RCC 7860 (cell line): ENCODE measurements at places on chromosomes 3 and 15.

DNA sequence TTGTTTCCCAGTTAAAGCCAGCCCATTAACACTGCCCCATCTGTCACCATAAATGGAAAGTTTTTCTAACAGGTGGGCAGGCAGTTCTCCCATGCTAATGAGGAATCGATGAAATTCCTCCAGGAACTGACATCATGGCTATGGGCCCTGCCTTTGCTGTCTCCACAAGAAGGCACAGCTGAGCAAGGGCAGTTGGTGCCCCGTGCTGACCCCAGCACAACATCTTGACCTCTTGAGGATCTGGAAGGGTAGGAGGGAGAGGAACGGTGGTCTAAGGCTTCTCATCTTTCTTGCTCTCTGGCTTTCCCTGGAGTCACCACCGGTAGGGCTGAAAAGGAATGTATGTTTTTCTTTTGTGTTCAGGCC, 46.7 kb downstream of the CHCHD6 start:
- DNase-seq = no peak

DNA sequence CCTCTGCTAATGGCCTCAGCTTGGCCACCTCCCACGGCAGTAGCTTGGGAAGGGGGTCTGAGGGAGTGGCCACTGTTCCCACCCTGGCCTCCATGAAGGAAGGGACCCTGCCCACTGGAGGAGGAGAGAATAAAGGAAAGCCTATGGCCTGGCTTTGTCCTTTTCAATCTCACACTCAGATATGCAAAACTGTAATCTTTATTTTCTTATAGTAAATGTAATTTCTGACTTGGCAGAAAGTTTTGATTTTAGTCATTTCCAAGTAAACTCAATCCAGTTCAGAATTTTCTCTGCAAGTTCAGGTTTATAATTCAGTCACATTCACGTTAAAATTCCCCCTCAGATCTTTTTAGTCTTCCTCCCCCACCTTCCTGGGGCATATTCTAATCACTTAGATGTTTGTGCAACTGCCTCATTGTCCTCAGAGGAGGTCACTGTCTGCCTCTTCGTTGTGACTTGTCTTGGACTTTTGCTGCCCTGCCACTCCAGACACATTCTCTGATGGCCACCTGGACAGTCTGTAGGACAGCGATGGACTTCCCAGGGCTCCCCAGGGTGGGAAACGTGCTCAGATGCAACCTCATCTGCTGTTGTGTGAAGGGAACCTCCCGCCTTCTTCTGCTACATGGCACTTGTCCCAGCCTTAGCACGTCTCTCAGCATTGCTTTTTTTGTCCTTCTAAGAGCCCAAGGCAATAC, 222.8 kb upstream of the TBL1XR1 start:
- no peak for DNase-seq

DNA sequence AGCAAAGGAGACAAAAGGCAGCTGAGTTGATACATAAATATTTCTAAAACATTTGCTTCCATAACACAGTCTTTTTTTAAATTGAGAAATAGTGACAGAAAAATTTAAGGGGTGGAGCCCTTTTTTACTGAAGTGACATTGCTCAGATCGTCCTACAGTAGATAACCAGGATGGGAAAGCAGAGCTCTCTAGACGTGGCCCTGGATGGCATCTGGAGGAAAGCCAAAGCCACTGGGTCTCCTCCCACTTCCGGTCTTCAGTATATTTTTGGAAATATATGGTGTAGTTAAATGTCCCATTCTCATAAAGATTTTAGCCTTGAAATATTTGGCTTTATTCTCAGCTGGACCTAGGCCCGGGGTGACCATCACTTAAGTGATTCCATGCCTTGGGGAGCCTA, 326.1 kb downstream of the ZNF621 start:
- DNase-seq = no peak

- no peak for DNase-seq
Observed at GRCh38 chr3:152197451-152197850, 71.3 kb upstream of the MBNL1 start.

GRCh38 chr3:141392416-141392815, 24.1 kb downstream of the ZBTB38 start:
- no peak for DNase-seq

- no peak for DNase-seq
Observed at GRCh38 chr3:71931922-71932321, 147.0 kb upstream of the PROK2 start.

GRCh38 chr3:155880286-155880685, 9.8 kb downstream of the GMPS start:
- no peak for DNase-seq

DNA sequence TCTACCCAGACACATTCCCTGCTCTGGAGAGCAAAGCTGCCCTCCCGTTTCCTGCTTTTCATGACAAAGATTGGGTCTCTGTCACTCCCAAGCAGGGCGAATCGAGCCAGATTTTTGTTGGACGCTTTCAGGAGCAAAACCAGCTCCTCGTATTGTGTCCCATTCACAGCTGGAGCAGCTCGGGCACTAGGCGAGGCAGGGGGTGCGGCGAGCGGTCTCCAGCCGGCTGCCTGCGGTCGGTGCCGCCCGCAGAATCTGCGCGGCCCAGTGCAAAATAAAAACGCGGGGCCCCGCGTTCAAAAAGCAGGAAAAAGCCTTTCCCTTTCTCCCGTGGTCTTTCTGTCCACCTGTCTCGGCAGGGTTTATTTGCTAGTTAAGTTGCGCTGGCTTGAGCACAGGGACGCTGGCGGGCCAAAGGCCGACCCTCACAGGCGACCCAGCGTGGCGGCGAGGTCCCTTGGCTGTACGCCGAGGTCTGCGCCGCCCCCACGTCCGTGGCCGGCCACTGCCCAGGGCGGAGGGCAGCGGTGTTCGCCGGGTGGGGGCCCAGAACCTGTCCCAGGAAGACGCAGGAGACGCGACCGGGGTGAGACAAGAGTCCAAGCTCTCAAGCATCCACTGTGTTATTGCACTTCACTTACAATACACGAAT, 71.2 kb downstream of the CYP19A1 start:
- DNase-seq = no peak

GRCh38 chr3:135392151-135392550, 573.4 kb upstream of the PPP2R3A start:
- DNase-seq = no peak

DNA sequence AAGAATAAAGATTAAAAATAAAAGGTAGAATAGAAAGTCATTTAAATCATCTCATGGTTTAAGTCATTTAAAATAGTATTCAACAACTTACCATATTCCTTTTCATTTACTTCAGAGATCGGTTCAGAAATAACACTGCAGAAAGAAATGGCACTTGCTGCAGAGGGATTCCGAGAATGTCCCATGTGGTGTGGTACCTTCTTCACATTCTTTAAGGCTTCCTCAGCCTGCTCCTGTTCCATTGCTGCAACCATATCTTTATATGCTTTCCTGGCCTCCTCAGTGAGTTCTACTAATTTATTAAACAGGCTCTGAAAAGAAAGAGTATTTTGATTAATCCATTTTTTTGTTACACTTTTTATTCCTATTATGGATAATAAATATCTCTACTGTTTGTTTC, 32.6 kb upstream of the SHC4 start:
- no peak for DNase-seq

DNA sequence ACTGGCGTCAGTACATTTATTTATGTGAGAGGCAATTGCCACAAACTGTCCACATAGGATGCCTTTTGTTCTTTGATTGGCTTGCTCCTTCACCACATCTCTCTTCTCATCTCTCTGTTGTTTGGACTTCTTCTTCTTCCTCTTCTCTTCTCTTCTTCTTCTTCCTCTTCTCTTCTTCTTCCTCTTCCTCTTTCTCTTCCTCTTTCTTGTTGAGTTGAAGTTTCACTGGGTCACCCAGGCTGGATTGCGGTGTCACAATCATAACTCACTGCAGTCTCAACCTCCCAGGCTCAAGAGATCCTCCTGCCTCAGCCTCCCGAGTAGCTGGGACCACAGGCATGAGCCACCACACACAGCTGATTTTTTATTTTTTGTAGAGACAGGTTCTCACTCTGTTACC, 67.7 kb upstream of the GSK3B start:
- no peak for DNase-seq

DNA sequence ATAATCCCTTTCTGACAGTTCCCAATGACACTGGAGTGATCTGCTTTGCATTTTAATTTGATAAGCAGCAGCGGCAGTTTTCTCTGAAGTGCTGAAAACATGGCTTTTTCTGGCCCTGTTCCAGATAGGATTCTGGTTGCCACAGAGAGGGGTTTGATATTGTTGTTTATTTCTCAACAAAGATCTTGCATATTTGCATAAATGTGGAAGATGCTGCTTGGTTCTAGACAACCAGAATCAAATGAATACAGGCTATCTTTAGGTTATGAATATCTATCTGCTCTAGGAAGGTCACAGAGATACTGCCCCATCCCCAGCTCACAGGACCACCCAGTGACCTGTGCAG, 137.1 kb downstream of the ZNF609 start:
- DNase-seq = no peak

DNA sequence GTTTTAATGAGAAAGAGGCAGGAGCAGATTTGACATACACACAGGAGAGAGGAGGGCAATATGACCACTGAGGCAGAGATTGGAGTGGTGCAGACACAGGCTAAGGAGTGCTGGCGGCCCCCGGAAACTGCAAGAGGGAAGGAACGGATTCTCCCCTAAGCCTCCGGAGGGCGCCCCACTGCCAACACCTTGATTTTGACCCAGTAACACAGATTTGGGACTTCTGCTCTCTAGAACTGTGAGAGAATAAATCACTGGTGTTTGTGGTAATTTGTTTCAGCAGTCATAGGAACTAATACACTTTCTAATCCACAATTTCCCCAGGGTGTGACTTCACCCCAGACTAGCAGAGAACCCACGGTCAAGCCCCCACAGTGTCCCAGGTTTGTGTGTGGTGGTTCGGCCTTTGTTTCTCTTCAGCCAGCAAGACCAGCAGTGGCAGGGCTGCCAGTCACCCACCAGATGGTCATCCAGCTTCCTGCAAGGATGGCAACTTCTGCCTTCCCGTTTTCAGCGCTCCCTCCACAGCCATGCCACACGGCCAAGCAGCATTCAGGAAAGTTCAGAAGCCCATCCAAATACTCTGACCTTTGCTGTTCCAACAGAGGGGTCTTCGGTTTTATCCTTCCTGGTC, 23.6 kb upstream of the TSPAN3 start:
- DNase-seq = no peak

GRCh38 chr3:194661374-194661773, 10.6 kb downstream of the LSG1 start:
- no peak for DNase-seq

- DNase-seq = no peak
Observed at GRCh38 chr15:78629031-78629715, 8.4 kb upstream of the CHRNA3 start.

GRCh38 chr15:68578175-68578979, 416 bp upstream of the CORO2B start:
- peak; percentile 22 for DNase-seq

DNA sequence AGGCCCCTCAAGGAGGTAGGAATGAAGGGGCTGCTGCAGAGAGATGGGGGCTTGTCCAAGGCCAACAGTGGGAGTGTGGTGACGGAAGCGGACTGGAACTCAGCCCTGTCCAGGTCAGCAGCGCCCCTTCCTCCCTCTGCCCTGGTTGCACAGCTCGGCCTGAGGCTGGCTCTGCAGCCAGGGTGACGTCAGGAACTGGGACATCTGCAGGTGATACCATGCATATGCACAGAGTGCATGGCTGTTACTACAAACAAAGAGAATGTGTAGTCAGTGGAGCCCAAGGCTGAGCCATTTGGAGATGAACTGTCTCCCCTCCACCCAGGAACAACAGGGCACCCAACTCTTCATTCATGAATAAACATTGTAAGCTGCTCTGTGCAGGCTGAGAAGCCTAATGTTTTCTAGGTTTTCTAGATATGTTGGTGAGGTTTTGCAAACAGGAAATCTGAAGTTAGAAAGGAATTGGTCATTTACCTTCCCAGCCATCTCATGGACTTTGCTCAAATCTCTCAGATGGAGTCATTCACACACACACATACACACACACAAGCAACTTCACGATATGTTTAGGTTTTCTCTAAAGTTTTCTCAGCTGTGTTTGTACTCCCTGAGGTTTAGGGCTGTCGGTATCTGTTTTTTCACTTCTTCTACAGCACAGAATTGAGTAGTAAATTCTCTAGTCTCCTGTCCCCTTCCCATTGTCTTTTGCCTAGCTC, 117.2 kb downstream of the TLE3 start:
- DNase-seq = no peak

GRCh38 chr3:118337649-118338048, 697.0 kb downstream of the IGSF11 start:
- no peak for DNase-seq

GRCh38 chr3:39361252-39361927, 21.8 kb upstream of the SLC25A38 start:
- no peak for DNase-seq

GRCh38 chr3:144314946-144315345, 343.3 kb downstream of the DIPK2A start:
- DNase-seq = no peak

DNA sequence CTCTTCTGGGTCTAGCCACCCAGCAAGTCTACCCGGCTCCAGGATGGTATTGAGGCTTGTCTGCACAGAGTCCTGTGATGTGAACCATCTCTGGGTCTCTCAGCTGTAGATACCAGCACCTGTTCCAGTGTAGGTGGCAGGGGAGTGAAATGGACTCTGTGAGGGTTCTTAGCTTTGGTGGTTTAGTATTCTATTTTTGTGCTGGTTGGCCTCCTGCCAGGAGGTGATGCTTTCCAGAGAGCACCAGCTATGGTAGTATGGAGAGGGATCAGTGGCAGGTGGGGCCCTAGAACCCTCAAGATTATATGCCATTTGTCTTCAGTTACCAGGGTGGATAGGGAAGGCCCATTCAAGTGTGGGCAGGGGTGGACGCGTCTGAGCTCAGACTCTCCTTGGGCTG, 283.4 kb upstream of the LYSMD4 start:
- no peak for DNase-seq

DNA sequence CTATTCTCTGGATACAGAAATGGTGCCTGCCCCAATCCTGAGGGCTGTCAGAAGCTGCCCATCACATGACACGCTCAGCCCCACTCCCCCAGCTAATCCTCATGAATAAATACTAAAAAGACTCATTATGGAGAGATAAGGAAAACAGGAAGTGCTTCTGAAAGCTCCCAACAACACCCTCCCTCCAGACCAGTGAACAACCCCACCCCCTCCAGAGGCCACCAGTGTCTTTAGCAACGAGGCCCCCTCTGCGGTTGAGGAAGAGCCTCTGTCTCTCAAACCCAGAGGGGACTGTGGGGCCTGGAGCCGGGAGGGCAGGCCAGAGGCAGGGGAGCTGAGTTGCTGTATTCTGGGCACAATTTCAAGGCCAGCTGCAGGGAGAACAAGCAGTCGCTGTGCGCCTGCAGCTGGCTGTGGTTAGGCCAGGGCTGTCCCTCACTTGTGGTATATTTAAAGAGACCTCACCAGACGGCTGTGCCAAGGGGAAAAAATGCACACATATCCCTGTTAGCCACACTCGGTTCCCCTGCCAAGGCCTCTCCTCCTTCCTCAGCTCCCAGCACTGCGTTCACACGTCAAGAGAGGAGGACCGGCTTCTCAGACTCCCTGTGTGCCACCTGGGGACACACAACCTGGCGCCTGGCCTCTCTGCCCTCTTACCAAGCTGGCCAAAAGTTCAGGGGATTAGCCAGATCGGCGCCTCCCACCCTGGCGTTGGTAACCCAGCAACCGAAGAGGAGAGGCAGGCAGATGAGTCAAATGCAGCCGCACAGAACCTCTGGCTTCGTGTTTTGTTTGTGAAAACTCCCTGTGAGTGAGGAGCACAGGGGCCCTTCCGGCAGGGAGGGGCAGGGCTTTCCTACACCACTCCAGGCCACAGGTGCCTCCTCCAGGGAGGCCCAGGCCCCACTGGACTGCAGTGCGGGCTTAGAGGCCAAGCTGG, 101.2 kb upstream of the ETV5 start:
- DNase-seq = no peak
